Effector CD8-positive, alpha-beta T cell (primary cell): ENCODE measurements at places on chromosomes 7 and 10.

- DNase-seq, result no peak
These were observed at the start of gene ADARB2 for GRCh38 chr10:1737222-1738061. Gene ADARB2 (minus strand): TSS chr10:1737525.

GRCh38 chr7:9921326-9921725 lies 1052.3 kb upstream of the PHF14 start:
- DNase-seq, result no peak

- no peak for DNase-seq
These were observed 213.4 kb downstream of the SUGCT start for GRCh38 chr7:40348126-40348728.

DNA sequence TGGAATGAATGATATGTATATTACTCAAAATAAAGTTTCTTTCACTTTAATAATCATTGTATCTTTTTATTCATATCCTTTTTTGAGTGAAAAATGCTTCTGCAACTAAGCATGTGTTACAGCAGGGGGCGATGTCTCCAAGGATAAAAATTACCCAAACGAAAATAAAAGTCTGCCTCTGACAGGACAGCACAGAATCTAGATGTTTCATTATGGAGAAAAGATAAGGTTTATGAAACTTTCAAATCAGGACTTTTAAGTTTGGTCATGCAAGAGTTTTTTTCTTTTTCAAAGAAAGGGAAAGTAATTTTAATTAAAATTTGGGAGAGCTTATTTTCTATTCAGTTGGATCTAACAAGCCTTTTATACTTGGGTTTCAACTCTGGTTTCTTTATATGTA lies 48.4 kb downstream of the TES start:
- DNase-seq, result no peak

DNA sequence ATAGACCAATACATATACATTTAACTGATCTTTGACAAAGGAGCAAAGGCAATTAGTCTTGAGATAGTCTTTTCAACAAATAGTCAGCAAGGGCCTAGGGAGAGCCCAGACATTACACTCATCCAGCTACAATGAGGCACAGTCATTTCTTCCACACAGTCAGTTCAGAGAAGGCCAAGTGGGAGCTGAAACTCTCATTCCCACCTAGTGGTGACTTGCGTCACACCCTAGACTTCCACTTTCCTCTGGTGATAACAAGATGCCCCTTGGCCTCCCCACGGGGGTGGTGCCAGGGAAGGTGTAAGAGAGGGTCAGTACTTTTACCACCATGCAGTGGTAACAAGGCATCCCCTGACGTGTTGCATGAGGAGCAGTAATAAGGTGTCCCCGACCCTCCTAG lies 8.0 kb downstream of the FRMPD2 start:
- DNase-seq, result no peak

GRCh38 chr7:100687751-100688300 lies 6.2 kb downstream of the GIGYF1 start:
- no peak for DNase-seq

GRCh38 chr7:151936207-151936606 lies 20.0 kb upstream of the GALNTL5 start:
- no peak for DNase-seq

GRCh38 chr7:12949060-12949931 lies 261.9 kb downstream of the ARL4A start:
- DNase-seq, result no peak

DNA sequence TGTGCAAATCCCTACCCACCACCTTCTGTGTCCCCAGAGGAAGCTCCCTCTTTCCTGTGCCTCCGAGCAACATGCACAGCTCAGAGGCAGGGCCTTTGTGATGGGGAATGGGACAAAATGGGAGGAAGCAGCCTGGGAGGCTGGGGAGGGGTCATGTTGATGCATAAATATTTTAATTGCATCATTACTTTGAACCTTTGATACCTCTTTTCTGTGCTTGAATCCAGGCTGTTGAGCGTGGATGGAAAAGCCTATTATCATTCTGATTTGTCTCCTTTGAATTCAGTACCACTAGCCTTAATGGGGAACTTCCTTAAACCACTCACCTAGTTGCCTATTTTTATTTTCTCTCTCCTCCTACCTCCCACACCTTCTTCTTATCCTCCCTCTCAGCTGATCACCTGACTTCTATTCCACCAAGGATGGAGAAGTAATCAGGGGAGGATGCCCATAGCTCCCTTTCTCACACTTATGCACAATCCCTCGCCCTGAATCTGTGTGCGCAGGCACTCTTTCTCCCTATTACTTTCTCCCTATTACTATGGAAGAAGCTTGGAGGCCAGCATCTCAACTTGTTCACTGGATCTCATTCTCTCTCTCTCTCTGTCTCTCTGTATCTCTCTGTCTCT lies 78.5 kb downstream of the SEC61G start:
- no peak for DNase-seq

DNA sequence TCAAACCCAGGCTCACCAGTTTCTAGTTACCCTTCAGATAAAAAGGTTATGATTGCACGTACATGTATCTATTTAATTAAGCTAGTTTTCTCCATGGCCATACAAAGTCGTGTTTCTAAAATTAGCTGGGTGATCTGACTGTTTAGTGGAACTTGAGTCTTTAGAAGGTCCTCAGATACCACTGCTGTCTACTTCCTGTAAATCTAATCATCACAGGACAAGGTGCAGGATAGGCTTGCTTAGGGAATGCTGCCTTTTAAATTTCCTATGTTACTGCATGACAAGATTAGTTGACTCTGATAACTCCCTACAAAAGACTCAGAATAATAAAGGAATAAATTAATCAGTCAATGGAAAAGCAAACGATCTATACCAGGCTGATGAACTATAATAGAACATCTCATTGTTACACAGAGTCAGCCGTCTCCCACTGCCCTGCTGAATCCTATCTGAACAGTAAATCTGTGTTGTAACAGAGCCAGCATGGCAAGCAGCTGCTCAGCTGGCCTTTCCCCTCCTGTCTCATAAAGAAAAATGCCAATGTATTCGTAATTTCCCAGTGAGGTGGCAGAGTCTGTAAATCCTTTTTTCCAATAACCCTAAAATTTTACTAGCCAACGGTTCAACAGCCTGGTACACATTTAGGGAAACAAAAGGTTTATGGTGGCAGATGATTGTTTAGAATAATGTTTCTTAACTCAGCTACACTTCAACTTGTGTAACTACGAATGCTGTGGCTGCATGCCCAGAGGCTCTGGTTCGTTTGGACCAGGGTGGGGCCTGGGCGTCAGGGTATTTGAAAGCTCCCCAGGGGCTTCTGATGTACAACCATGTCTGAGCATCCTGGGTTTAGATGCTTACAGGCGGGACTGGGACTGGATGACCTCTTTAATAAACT lies 318.0 kb downstream of the PAXIP1 start:
- DNase-seq, result no peak

DNA sequence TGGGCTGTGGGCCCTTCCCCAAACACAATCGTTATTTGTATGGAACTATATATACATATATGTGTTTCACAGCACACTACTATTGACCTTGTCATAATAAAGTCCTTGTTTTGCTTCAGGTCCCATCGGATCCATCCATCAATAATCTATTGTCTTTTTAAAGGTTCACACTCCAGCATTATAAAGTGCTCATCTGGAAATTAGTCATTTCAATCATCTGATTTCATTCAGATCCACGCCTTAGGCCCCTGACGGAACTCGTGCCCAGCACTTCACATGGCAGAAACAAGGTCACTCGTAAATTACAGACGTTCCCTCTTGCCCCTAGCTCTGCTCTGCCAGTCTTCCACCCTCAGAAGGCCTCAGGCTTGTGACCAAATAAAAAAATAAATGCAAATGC lies 133.1 kb upstream of the PPP2R2D start:
- DNase-seq, result no peak

- DNase-seq, result no peak
These were observed 125.4 kb downstream of the PFKFB3 start for GRCh38 chr10:6327961-6328698.

DNA sequence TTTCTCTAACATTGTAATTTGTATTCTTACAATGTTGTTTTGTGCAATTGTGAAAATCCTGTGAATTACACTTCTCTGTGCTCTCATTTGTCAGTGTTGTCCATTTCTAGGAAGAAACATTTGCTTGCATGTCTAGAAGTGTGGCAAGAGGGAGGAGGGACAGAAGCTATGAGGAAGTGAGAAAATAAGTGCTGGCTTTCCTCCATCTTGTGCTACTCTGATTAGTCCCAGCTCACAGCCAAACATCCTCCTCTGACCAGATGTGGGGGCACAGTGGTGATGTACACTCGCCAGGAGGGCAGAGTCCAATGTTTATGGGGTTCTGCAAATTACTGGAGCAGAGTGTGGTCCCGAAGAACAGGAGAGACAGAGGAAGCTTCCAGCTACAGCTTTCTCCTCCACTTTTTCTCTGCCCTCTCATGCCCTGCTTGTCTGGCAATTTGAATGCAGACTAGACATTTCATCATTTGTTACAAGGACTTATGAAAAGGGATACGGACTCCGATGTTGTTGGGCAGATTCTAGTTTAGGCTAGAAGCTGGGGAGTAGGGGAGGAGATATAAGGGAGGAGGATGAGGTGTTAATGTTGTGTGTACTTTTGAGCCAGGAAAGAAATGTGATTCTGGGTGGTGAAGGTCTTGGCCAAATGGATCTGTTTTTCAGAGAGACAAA lies 131.0 kb upstream of the C1GALT1 start:
- no peak for DNase-seq

- no peak for DNase-seq
These were observed 7.8 kb downstream of the CD36 start for GRCh38 chr7:80646083-80646865.

- no peak for DNase-seq
These were observed 91.7 kb downstream of the MLLT10 start for GRCh38 chr10:21625623-21626229.

DNA sequence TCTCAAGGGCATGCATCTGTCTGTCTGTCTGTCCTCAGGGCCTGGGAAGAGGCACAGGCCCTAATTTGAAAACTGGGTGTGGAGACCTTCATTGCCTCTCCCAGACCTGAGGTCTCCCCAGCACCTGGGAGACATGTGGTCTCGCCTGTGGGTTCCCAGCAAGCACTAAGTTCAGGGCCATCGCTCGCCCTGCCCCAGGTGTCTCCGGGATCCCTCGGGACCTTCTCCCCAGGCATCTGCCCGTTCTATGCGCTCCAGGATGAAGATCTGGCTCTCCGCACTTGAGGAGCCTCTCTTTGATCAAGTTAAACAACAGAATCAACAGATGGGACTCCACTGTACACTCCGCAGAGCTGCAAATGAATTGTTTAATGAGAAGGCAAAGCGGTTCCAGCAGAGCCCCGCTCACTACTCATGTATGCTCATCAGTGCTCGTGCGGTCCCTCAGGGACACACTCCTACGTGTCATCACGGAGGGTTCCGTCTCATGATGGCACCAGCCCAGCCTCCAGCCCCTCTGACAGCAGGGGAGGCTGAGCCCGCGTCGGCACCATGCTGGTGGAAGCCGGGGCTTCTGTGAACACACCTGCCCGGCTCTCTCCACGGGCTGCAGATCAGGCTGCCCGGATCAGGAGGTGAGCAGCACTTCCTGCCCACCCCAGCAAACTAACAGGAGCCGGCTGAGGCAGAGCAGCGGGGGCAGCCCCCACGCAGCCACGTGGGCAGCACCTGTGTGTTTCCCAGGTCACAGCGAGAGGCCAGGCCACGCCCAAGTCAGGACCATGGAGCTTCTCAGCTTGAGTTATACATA lies 132.8 kb downstream of the TCERG1L start:
- DNase-seq, result no peak

DNA sequence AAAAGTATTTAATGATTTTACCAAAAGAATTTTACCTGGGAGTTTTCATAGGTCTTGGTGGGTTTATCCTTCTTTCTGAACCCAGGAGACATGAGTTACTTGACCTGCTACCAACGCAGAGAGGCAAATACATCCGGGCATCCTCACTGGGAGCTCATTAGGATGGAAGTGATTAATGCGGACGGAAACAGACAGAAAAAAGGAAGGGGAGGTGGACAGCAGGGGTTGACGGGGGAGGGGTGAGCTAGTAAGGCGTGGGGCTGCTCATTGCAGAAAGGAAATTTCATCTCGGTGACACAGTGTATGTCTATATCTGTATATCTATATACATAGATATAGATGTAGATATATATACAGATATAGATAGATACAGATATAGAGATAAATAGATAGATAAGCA lies 408.2 kb upstream of the ADARB2 start:
- no peak for DNase-seq

GRCh38 chr7:110922906-110923305 lies 168.0 kb upstream of the LRRN3 start:
- no peak for DNase-seq

GRCh38 chr7:90839727-90840291 lies 243.7 kb downstream of the CDK14 start:
- no peak for DNase-seq

GRCh38 chr7:37601321-37601720 lies 82.2 kb upstream of the GPR141 start:
- DNase-seq, result no peak

DNA sequence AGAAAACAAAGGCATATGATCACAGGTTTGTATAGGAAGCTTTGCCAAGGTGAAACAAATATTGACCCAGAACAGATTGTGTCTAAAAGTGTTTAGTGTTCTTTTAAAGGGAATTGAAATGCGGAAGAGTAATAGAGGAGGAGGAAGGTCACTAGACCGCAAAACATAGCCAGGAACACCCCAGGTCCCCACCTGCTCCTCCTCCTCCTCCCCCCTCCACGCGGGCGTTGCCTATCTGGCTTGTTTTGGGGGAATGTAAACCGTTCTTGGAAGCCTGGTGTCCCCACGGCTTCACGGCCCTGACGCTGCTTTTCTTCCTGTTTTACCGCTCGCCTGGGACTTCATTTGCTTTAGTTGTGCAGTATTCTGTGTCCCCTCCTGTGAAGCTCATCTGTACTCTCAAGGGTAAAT lies 81.0 kb upstream of the PFKP start:
- DNase-seq, result no peak

DNA sequence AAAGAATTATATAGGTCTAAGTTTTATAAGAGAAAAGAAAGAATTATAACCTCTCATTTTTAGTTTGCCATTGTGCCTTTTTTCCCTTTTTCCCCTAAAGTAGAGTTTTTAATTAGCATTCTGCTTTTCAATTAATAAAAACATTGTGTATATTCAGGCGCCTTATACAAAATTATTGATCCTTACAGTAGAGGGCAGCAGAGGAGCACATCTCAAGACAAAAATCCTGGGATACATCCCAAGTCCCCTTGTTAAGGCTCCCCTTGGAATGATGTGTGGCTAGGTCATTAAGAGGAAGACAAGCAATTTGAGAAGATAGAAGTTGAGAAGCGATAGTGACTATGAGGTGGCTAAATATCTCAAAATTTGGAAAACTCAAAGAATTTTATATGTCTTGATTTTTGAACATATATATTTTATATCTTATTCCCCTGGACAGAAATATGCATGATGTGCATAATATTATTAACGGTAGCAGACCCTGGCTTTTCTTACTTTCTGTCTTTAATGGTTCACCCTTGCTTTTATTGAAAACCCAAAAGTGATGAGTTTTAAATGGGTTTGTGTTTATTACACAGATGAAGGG lies 19.1 kb upstream of the TPK1 start:
- no peak for DNase-seq
